ENCODE measurements at places on chromosomes 7 and 10.

DNA sequence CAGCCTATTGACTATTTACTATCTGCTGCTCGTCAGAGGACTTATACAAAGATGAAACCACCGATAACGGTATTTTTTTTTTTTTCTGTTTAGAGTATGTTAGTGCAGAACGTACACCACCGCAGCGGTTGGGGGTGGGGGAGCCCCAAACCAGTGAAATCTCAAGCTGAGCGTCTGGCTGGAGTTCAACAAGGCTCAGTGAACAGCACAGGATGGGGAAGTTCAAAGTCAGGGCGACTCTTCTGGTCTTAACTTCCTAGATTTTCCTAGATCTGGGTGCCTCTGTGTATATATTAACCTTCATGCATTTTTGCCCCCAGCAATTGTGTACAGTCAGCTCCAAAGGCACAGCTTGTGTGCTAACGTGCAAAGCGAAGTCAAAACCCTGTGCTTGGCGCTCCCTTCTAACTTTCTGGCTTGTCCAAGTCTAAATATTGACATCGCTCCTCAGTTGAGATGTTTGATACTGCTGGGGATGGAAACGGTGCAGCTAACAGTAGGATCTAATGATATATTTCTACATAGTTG, 1.1 kb downstream of the RHOBTB1 start:
- no peak for DNase-seq

DNA sequence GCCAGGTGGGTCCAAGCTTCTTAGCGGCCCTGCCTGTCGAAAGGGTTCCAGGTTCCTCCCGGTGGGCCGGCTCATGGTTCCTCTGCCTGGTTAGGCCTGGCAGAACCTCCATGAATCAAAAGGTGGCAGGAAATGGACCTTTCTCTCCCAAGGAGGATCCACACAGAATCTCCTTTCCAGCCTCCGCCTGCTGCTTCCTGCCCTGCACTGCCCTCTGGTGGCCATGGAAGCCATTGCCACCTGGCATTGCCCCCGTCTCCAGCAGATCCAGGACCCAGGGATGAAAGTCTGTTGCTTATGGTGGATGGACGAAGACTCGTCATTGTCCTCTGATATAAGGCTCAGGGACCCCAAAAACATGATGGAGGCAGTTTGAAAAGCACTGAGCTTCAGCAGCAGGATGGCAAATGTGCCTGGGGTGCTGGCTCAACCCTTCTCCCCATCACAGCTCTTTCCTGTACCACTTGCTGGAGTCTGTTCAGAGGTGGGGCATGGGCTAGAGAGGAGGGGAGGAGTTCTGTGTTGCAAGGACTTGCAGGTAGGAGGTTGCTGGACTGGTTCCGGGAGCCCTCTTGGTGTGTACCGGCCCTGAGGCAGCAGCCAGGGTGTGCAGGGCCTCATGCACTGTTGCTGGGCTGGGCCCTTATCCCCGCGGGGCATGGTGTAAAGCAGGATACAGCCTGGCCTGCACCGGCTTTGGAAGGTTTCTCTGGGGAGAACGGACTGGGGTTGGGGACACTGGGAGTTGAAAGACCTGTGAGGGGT, 11.3 kb upstream of the INMT start:
- DNase-seq: no peak

DNA sequence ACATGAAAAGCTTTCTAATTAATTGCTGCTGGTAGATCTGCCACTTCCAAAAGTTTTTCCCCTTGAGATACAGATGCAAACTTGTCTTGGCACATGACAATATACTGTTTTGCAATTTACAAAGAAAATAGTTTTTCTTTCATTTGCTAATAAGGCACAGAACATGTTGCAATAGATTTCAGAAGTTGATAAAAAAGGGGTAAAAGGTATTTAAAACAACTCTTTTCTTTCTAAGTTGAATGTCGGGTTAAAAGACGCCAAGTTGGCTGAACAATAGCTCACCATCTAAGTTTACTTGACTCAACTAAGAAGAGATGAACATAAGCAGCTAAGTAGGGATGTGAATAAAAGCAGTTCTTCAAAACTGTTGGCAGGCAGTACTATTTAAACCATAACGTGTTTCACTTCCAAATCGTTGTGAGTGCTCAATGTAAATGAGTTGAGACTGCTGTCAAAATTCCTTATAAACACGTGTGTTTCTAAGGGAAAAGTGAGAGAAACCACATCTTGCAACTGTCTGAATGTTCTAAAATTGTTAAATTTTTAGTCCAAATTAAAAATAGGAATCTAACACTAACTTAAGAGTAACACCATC, 14.5 kb upstream of the THSD7A start:
- DNase-seq: no peak

DNA sequence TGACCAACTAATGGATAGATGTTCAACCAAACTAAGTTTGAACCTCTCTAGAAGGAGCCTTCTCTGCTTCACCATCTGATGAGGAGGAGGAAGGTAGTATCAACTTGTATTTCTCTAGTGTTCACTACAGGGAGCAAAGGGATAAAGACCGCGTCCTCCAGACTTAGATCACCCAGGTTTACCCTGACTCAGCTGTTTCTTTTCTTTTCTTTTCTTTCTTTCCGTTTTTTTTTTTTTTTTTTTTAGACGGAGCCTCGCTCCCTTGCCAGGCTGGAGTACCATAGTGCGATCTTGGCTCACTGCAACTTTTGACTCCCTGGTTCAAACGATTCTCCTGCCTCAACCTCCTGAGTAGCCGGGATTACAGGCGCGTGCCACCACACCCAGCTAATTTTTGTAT, 59.8 kb downstream of the C10orf105 start:
- DNase-seq: no peak

DNA sequence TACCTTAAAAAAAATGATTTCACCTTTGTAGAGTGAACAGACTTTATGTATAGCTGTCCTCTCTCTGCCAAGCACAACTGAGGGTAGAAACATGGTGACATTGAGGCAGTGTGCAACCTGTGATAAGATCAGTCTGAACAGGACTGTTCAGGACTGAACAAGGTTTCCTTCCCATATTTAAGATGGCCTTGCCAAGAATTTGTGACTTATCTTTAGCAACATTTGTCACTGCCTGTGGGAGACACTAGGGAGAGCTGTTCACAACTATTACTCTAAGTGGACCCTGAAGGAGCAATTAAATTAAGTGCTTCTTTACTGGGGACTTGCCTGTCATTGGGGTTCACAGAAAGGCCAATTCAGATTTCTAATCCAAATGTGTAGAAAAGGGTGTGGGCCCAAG, 6.7 kb downstream of the OR13A1 start:
- DNase-seq: no peak

GRCh38 chr7:90596671-90597562, 796 bp downstream of the CDK14 start:
- no peak for DNase-seq

DNA sequence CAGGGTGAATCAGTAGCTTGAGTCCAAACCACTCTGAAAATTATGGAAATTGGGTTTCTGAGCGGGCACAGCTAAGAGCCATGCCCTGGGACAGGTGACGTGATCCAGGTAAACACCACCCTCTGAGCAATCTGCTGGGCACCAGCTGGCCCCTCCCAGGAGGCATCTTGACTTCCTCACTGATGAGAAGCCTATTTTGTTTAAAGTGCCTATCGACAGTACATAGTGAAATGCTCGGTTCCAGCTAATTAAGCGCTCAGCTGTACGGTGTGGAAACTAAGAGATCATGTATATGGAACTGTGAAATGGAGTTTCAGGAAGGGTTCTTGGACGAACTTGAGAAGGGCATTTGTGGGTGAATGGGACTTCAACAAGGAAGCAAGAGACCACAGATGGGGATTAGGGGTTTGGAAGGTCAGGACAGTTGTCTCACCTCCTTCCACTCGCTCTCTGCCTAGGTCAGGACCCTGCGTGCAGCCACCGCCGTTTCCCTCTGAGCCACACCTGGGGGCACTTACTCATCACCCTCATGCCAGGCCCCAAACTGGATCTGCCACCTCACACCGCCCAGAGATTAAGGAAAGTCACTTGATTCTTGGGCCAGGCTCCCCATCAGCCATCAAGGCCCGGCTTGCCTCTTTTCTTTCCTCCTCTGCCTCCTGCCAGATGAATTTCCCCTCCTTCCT, 3.2 kb downstream of the ITPRIP start:
- no peak for DNase-seq

DNA sequence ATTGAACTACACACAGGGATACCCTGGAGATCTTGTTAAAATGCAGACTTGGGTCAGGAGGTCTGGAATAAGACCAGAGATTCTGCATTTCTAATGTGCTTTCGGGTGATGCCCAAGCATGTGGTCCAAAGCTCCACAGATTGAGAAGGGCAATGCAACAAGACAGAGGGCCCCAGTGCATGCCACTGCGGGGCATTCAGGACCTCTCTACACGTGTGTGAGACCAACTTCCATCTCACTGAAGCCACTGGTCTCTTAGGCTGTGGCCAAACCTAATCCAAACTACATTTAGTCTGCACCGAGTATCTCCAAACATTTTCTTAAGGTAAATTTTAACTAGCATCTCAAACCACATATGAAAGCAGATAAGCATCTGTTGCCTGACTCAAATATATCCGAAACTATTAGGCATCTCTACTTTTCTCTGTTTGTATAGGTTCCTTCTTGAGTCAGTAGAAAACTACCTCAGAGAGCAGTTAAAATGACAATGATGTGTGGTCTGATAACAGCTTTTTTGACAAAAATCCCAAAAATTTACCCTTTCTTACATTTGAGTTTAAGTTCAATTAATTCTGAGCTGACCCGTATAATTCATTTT, 107.5 kb downstream of the ELMO1 start:
- DNase-seq: no peak

GRCh38 chr10:61961278-61961677, 59.8 kb downstream of the ARID5B start:
- no peak for DNase-seq

DNA sequence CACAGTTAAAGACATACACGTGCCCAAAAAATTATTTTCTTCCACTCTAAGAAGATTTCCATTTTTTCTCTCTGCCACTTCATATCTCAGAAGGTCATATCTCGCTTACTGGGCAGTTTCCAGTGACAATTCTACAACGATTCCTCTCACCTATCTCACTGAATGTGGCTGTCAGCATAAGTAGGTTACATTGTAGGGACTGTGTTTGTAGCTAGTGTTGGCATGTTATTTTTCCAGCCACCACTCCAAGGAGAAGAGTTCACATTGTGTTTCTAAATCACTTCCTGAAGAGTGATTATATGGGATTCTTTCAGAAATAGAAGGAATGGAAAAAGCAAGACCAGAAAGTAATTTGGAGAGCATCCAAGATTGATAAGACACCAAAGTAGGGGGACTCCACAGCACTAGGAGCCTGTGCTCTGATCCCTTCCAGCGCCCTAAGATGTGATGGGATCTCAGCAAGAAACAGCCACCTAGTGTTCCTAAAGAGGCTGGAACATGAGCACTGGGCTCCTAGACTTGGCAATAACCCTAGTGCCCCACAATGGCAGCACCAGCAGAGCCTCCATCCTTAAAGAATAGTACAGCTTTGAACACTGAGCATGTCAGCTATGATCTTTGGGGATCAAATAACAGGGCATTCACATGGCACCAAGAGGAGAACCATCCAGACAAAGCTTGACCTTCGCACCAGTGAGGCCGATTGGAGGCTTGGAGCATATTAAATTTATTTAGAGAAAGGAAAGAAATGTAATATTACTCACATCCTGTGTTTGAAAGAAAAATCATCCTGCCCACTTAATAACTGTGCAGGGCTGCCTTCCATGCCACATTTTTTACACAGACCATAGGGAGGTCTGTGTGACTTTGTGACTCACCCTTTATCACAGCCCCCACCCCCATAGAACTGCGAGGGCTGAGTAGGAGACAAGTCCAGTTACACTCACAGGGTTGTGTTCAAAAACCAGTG, 51.8 kb downstream of the CAV1 start:
- peak; percentile 91 for DNase-seq

- no peak for DNase-seq
Measured at GRCh38 chr7:55723621-55723941, 139.0 kb downstream of the SEPTIN14 start.

- DNase-seq: no peak
Measured at GRCh38 chr7:152759949-152760853, 649 bp downstream of the ACTR3B start.

DNA sequence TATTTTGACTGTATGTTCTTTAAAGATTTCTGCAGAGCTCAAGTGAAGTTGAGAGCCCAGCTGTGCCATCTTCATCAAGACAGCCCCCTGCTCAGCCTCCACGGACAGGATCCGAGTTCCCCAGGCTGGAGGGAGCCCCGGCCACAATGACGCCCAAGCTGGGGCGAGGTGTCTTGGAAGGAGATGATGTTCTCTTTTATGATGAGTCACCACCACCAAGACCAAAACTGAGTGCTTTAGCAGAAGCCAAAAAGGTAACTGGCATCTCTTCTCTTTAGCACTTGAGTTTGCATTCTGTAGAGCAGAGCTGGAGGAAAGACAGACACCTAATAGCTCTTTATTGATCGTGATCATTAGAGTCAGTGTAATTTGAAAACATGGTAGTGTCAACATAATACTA, 33.7 kb downstream of the MCM10 start:
- no peak for DNase-seq

GRCh38 chr10:44619521-44619920, 234.6 kb upstream of the CXCL12 start:
- no peak for DNase-seq
